A549 treated with dexamethasone at 1 μM for 4 hours (cell line): ENCODE measurements at places on chromosomes 2 and 18. TPM values are rescaled to one million over a fixed set of nuclear protein-coding genes. Genes with fewer than 3 reads are reported as not detected.

Gene KCNG2
- not detected in 5 replicates for total RNA-seq

Gene C2orf15
- total RNA-seq, result 0.48 to 0.58 TPM (median 0.57 TPM) in 5 replicates

Gene INSIG2
- 9.4 to 12.5 TPM (median 11.6 TPM) in 5 replicates for total RNA-seq

Gene CYP27A1
- total RNA-seq, result 0.15 to 0.18 TPM (median 0.18 TPM) in 5 replicates

Gene LDAH
- 16.7 to 19.9 TPM (median 19.6 TPM) in 5 replicates for total RNA-seq

Gene PASK
- total RNA-seq, result 5.1 to 7.5 TPM (median 7.0 TPM) in 5 replicates

Gene GAL3ST2
- 0.15 to 0.27 TPM (median 0.25 TPM) in 5 replicates for total RNA-seq

Gene CCDC85A
- total RNA-seq, result 0.25 to 0.39 TPM (median 0.34 TPM) in 5 replicates

Gene SKA1
- 12.4 to 15.3 TPM (median 13.4 TPM) in 5 replicates for total RNA-seq

Gene REG1B
- total RNA-seq, result not detected in 5 replicates

Gene MOGAT1
- not detected in 5 replicates for total RNA-seq

Gene RGPD3
- total RNA-seq, result 0.14 to 0.25 TPM (median 0.16 TPM) in 5 replicates

Gene REG3A
- not detected in 5 replicates for total RNA-seq

Gene ELOA2
- total RNA-seq, result not detected in 5 replicates
